ENCODE measurements at places on chromosomes 5 and 9.
A peak's percentile ranks its signal among the peaks of the same experiment; 100 is the strongest.

DNA sequence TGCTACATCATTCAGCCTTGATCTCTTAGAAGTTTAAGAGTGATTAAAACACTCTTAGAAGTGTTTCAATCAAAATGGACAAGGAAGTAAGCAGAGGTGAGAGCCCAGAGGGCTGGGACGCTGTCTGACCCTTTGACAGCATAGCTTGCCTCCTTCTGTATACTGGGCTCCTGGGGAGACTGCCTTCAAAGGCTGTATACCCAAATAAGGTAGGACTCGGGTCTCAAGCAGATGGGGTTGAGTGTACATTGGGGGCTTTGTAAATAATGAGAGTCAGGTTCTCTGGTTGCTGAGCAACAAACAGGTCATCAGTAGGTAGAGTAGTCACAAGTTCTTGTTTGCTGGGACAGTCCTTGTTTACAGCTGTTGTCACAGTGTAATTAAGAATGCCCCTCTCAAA lies 97.1 kb downstream of the PJA2 start:
- no peak for DNase-seq

DNA sequence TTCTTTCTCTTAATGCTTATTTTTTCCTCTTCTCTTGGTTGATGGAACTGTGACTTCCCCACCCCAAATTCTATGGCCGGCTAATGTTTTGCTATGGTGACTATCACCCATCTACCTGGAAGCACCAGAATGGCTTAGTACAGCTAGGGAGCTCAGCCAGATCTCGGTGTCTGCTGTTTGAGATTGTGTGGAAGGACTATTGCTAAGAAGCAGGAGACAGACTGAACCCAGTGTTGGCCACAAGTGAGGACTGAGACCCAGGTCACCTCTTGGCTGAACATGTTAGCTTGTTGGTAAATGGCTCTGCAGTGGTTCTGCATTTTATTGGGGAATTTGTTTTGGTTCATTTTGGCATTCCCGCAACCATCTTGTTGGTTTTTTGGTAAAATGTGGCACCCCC lies 2.7 kb downstream of the PRRC2B start:
- DNase-seq, result peak; percentile 13

- DNase-seq, result no peak
These were observed 72.9 kb upstream of the SHB start for GRCh38 chr9:38141746-38142591.

- no peak for DNase-seq
These were observed 205.7 kb upstream of the PUM3 start for GRCh38 chr9:3049636-3050035.

- no peak for DNase-seq
These were observed 259.5 kb downstream of the BNC2 start for GRCh38 chr9:16611001-16611400.

DNA sequence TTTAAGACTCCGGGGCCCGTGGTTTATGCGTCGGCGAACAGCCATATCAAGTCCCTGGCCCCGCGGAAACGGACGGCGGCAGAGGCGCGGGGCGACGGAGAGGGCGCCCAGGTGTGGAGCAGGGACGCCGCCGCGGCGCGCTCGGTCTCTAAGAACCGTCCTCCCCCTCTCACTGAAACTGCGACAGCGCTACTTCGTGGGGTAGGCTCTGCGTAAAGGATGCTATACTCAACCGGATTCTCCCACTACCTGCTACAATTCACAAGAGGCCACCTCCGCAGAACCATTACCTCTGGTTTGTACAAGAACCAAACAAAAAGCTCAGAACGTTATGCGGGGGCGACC lies 404 bp downstream of the MRNIP start:
- no peak for DNase-seq

DNA sequence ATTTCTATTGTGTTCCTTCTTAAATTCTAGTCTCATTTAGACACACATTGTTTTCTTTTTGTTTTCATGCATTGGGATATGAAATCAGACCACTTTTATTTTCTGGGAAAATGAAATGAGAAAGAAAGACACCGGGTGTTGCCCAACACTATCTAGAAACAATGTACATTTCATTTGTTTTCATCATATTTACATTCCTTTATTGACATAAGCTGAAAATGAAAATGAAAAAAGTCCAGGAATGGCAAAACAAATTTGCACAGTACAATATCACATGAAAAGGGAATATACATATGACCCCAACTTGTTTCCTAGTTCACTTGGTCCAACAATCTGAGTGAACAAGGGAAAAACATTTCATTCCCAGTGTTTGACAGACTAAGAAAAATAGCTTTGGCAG lies 20.7 kb downstream of the IFNE start:
- no peak for DNase-seq

DNA sequence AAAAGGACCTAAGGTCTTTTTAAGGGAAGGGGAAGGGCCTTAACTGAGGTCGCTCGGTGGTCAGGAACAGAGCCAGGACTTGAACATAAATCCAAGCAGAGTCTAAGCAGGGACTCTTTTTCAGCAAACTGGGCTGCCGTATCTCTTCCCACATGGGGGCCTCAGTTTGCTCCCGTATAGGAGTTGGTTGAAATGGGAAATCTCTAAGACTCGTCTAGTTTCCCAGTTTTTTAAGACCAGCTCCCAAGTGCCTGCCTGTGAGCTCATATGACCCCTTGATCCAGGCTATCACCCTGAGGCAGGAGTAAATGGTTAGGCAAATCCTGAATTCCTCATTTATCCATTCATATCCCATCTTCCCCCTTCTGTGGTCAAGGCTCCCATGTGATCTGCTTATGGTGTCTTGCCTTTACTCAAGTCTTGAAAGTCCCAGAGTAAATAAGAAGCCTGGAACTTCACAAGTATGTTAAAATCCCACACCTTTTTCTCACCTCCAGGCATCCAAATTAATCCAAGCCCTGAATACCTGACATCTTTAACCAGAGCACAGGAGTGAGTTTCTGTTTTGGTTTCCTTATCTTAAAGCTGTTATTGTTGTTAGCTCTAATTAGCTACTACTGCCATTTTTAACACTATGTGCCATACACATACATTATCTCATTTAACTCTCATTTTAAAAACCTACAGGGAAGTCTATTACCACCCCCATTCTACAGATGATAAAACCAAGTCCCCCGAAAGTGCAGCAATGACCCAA lies 3.0 kb downstream of the ARSI start:
- no peak for DNase-seq

- DNase-seq, result no peak
These were observed 20.9 kb upstream of the SLC31A2 start for GRCh38 chr9:113129884-113130283.

DNA sequence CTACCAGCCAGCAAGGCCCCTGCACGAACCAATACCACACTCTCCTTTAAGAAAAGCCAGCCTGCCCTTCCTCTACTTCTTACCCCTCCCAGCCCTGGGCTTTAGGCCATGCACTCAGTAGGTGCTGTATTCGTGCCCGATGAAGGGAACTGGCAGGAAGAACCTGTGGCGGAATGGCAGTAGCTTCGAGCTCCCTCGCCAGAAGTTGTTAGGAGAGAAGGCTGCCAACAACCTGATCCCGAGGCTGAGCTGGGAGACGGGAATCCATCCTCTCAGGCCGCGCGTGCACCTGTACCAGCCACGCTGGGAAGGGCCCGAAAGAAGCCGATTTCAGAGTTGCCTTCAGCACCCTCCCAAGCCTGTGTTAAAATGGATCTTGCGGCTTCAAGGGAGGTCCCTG lies 45.3 kb upstream of the AKNA start:
- no peak for DNase-seq

DNA sequence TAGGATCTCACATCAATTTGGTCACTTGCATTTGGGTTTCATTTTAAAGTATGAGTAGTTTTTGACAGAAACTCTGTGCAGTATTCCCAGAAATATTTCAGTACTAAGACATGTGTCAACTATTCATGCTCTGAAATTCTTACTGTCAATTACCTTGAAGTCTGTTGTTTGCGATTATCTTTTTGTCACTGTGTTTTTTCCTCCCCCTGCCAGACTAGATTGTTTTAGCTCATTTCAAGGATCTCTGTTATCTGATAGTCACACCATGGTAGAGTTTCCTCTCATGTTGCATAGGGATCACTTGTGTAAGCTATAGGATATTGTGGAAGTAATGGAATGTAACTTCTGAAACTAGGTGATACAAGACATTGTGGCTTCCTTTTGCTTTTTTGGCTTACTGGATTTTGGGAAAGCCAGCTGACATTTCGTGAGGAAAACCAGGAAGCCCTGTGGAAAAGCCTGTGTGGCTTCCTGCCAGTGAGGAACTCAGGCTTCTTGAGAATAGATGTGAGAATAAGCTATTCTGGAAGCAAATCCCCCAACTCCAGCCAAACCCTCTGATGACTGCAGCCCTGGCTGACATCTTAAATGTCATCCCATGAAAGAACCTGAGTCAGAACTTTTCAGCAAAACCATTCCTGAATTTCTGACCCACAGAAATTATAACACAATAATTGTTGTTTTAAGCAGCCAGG lies 122.2 kb downstream of the FGF10 start:
- no peak for DNase-seq

DNA sequence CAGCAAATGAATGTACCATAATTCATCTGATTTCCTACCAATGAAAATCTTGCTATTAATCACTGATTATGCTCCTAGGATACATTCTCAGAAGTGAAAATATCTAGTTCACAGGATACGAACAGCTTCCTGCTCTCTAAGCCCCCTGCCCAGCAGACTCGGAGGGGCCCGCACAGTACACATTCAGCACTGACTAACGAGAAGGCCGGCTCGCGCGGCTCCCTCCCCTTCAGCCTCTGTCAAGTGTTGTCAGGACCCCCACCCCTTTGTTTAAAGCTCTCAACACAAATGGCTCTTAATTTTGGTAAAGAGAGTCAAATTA lies 82.0 kb downstream of the PRRT1B start:
- no peak for DNase-seq

- DNase-seq, result no peak
These were observed 403.1 kb upstream of the ZNF608 start for GRCh38 chr5:125149527-125149926.

- DNase-seq, result no peak
These were observed 88.1 kb downstream of the KDM4C start for GRCh38 chr9:6845880-6846279.

DNA sequence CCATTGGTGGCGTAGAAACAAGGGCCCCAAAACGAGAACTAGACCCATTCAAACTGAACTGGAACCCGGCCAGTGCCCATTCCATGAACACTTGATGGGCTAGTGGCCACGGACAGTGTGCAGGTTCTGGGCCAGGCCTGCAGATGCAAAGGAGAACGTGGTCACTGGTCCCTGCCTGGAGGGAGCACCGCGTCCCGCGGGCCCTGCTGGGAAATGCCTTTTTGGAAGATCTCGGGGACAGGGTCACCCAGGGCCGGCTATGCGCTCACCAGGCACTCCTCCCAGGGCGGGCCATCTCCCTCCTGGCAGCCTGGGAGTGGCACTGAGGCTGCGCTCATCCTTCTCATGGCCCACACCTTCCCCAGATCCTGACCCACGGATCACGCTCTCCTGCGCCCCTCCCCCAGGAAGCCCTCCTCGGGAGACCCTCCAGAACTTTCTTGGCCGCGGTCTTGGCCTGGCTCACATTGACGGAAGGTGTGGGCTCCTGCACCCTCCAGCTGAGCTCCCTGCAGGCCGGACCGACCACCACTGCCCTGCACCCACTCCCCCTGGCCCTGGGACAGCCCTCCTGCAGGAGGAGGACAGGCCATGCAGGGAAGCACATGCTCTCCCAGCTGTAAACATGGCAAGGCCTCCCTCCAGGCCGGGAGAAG lies 2.8 kb upstream of the DIPK1B start:
- no peak for DNase-seq

- DNase-seq, result no peak
These were observed 230.7 kb upstream of the SGCD start for GRCh38 chr5:156096259-156096658.

DNA sequence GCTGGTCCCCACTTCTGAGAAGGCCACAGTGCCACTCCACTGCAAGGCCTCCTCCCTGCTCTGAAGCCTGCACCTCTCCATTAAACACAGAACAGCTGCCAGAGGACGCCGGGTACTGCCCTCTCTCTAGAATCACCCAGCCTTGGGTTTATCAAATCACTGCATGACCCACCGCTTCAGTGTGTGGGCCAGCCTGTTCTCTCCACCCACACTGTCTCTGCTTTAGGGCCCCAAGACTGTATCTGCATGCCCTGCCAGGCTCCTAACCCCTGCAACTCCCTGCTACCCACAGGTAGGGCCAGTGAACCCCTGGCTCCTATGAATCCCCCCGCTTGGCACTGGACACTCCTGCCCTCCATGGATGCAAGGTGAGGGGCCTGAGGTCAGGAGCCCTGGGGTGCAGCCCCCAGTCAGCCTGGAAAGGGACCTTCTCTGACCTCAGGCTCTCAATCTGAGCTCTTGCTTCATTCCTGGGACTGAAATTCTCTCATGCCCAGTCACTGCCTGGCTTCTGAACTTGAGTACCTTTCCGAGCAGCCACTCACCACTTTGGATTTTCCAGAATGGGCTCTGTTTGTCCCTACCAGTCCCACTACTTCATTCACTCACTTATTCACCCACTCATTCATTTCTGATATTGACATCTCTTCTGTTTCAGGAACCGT lies 206.3 kb downstream of the GABBR2 start:
- DNase-seq, result no peak

DNA sequence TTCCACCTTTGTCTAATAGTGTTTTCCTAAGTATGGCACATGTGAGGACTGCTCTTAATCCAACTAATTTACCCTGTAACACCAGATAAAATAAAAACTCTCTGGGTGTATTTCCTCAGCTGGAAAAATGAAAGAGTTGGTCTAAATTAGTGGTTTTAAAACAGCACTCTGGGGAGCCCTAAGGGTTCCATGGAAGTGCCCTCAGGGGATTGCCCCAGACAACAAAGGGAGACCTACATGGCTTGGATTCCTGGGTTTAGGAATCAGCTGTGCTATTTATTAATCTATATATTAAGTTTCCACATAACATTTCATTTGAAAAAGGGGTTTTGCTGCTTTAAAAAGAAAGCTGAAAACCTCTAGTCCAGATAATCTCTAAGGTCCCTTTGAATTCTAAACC lies 20.2 kb downstream of the ADAMTS6 start:
- no peak for DNase-seq

DNA sequence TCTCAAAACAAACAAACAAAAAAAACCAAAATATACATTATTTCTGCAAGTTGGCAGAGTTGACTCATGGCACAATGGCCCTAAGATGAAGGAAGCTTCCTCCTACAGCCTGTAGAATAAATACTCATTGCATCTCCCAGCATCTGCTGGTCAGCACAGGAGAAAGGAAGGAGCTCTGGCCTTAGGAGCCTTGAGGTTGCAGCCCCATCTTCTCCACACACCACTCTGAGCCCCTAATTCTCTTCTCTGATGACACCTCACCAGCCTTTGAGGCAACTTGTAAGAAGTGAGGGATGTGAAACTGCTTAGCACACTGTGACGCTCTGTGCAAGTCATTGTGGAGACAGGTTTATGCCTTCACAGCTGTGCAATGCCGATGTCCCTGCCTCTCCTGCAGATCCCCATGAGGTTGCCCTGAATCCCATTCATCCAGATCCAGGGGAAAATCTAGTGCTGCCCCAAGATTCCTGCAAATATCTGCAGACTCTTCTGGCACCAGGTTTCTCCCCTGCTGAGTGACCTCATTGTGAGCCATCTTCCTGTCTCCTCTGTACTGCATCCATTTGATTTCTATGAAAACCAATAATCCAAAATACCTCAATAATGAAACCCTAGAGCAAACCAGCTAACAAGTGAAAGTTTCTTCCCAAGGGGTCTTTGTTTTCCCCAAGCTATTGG lies 65.3 kb upstream of the TGFBR1 start:
- DNase-seq, result no peak

Measured in AML-193 (cell line).